MG63 (cell line): ENCODE measurements at places on chromosomes 7 and 10.

GRCh38 chr10:122243550-122243949, 27.5 kb upstream of the BTBD16 start:
- no peak for DNase-seq

DNA sequence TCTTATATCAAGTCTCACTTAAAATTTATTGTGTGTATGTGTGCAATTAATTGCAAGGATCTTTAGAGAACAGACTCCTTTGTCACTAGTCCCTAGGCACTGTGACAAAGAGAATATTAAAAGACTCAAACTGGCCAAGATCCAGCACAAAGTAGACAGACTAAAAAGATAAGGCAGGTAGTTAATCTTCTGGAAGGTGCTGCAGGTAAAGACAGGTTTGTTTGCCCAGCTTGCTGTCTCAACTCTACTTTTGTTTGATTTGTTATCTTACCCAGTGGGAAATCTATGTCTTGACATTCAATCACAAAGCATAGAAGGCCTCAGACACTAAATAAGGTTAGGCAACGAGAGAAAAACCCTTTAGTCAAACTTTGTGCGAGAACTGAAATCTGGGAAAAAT, 807.9 kb upstream of the LRRN3 start:
- no peak for DNase-seq

DNA sequence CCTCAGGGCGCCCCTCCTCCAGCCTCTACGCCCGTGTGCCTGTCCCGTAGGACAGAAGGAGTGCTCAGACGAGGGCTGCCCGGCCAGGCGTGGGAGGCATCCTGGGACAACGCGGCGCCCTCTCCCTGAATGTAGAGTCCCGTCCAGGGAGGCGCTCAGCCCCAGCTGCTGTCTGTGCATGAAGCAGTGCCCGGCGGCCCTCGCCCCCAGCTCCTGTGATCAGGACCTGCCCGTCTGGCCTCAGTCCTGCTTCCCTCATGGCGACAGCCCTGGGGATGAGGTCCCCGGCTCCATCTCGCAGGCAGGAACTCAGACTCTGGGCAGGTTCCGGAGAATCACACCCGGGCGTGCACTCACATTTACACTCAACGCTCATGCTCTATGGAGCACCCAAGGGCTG, 24.9 kb upstream of the UTF1 start:
- no peak for DNase-seq

- DNase-seq = no peak
Measured at GRCh38 chr7:132655131-132655727, 79.0 kb upstream of the PLXNA4 start.

GRCh38 chr10:71575451-71575850, 144.1 kb downstream of the C10orf105 start:
- DNase-seq = peak; percentile 62

DNA sequence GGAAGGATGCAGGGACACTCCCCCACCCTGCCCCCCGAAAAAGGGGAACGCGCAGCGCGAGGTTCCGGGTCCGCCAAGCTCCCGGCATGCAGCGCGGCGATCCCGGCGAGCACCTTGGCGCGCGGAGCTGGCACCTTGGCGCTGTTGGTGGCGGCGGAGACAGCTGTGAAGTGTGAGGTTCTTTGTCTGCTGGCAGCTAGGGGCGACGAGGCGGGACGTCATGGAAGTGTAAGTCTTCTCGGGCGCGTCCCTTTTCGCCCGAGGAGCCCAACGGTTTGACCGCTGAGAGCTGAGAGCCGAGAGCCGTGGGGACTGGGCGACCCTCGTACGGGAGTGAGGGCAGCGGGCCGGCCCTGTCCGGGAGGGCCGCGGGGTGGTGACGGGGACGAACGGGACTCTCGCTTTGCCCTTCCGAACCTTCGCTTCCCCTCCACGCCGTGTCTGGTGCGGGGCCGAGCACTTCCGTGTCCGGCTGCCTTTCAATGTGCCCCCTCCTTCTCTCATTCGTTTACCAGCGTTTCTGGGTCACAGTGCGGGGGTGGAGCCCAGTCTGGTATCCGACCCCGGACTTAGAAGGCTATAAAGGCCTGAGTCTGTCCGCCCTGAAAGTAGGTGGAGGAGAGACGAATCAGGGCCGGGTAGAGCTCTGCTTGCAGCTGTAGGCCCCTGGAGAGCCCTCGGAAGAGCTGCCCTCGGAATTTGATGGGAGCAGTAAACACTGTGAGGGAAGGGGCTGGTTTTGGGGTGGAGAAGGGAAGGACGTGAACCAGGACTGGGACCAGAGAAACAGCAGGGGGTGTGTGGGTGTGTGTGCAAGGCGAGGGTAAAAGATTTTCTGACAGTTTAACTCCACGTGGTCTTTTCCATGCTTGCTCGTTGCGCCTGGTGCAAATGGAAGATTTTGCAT, at the start of gene CRCP:
CRCP (plus strand) TSS at position 105 of the 907 bp plus-strand sequence; CDS start at position 221, 116 bp downstream.
- peak; percentile 83 for DNase-seq

GRCh38 chr10:72058347-72058898, 29.9 kb downstream of the SPOCK2 start:
- no peak for DNase-seq

GRCh38 chr10:3107426-3107961, 40.1 kb downstream of the PFKP start:
- peak; percentile 96 for DNase-seq

GRCh38 chr7:18552943-18553604, 57.5 kb downstream of the HDAC9 start:
- DNase-seq = no peak

DNA sequence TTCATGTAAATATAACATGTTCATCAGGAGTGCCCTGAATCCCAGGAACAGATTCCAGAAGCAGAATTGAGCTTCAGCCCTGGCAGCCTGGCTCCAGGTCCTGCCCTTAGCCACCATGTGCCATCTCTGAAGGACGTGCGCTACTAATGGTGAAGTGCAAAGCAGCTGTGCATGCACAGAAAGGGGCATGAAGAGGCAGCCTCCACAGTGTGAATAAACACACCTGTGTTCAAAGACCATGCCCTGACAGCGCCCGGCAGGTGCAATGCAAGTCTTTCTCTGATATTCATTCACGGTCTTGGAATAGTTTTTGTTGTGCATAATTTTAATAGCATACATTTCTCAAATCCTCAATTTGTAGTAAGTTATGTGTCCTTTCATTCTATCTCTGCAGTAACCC, 250.4 kb upstream of the TCERG1L start:
- no peak for DNase-seq

DNA sequence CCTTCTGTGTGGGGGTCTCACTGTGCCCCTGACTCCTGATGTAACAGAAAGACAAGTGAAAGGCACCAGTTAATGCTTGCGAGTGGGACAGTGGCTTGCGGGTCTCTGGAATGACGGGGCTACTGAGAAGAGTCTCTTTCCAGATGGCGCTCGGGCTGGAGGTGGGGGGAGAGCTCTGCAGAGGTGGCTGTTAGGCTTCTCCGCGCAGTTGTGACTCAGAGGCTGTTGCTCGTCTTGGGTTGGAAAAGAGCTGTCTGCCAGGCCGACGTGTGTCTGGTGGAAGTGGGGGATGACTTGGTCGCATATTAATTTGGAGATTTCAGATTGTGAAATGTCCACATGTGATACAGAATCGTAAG, 27.9 kb upstream of the SH2B2 start:
- no peak for DNase-seq

DNA sequence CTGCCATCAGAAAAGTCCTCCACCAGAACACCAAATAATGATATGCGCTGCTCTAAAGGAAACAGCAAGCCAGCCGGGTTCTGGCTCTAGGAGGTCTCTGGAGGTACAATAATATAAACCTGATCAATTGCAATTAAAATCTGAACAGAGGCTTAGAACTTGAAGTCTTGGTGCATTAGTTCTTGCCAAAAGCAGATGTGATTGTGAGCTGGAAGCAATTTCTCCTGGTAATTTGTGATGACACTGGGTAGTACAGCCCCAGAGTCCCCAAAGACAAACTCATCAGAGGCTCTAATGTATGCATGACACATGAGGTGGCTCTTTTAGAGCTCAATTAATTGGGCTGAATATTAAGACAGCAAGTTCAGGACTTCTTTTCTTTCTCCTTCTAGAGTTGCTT, 3.3 kb downstream of the ETV1 start:
- no peak for DNase-seq

DNA sequence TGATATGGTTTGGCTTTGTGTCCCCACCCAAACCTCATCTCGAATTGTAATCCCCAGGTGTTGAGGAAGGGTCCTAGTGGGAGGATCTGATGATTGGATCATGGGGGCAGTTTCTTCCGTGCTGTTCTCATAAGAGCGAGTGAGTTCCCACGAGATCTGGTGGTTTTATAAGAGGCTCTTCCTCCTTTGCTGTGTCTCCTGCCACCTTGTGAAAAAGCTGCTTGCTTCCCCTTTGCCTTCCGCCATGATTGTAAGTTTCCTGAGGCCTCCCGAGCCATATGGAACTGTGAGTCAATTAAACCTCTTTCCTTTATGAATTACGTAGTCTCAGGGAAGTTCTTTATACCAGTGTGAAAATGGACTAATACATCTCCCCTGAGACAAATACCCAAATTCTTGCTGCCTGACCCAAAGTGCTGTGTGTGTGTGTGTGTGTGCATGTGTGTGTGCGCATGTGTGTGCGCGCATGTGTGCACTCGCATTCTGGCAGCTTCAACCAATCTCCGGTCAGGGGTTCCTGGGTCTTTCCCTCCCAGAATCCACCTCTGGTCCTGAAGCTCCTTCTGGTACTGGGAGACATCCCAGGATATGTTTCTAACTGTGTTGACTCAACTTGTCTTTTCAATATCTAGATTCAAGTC, 98.1 kb upstream of the LRRC4 start:
- no peak for DNase-seq

- no peak for DNase-seq
Measured at GRCh38 chr7:112347088-112347487, 103.2 kb upstream of the IFRD1 start.

DNA sequence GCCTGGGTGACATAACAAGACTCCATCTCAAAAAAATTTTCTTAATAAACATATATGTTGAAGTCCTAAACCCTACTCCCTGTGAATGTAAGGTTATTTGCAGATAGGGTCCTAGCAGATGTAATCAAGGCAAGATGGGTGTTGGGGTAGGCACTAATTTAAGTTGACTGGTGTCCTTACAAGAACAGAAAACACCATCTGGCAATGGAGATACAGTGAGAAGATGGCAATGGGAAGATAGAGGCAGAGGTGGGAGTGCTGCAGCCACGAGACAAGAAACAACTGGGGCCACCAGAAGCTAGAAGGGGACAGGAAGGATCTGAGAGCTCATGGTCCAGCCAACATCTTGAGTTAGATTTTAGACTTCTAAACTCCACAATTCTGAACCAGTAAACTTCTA, 606.4 kb downstream of the CNTNAP2 start:
- no peak for DNase-seq

GRCh38 chr7:133614251-133614650, 361.4 kb downstream of the EXOC4 start:
- DNase-seq = no peak

- peak; percentile 19 for DNase-seq
Measured at GRCh38 chr10:22308390-22308789, 7.8 kb upstream of the COMMD3 start.

DNA sequence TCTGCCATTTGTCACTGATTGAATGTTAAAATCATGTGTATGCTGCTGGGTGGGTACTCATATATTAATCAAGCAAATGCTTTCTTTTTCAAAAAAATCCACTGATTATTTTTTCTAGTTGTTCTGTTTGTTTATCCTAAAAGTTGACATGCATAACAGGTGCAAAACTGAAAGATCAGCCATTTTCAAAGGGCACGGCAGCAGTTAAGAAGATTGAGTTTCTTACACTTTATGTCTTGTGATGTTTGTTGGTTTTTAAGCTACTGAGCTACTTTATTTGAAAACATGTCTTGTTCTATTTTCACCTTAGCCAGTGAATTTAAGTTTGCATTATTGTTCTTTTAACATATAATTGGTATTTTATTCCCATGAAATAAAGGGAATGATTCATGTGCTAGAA, 45.8 kb downstream of the PPP1R3A start:
- DNase-seq = no peak

- peak; percentile 34 for DNase-seq
Measured at GRCh38 chr10:34813626-34814222, 1.4 kb downstream of the PARD3 start.

DNA sequence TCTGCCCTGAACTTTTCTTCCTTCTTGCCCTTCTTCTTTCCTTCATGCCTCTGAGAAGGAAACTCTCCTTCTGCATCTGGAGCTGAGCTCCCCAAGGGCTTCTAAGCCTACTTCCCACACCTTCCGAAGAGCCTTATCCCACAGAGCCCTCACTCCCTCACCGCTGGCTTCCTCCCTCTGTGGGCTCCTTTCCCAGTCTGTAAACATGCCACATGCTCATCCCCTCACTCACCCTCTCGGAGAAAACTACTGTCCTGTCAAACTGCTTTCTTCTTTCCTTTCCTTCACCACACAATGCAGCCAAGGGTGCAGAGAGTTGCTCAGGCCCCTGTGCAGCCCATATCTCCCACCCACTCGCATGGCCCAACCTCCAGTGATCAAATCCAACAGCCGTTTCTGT, 18.1 kb downstream of the ANKRD16 start:
- no peak for DNase-seq

- no peak for DNase-seq
Measured at GRCh38 chr7:120874722-120875121, 16.8 kb upstream of the TSPAN12 start.

- no peak for DNase-seq
Measured at GRCh38 chr10:79068203-79068561, 584 bp upstream of the ZMIZ1 start.

- no peak for DNase-seq
Measured at GRCh38 chr7:20198260-20198659, 18.9 kb downstream of the MACC1 start.

DNA sequence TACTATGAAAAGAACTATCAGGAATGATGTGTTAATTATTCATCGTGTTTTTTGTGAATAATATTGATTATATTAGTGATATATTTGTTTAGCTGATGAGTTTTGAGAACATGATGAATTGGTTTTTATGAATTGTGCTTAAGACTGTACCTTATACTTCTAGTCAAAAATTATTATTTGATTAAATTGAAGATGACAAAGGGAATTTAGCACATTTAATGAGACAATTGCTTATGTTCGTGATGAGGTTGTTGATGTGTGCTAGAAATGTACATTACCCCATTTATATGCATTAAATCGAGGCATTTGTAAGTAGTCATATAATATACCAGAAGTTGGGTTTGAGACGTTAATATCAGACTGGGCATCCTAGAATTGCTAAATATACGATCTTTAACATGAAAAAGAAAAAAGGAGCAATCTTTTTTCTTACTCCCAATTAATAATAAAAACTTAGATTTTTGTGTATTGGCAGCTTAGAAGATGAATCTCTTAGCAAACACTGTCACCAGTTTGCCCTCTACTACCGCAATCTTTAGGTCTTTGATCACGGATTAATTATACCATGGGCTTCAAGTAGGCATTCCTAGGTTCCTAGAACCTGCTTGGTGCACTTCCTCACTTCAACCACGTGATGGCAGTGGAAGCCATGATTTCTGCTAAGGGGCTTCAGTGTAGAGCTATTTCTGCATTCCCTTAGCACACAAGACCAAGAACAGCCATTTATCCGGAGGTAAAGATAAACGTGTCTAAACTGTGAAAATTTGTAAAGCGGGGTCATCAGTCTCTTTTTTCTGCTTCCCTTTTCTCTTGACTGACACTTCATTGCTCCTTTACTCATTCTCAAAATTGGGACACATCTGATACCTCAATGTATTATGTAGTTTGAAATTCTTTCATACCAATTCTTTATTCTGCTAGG, 1.6 kb downstream of the KLHDC10 start:
- peak; percentile 47 for DNase-seq

- DNase-seq = no peak
Measured at GRCh38 chr10:12081879-12082557, 13.3 kb downstream of the DHTKD1 start.
